Endodermal cell (in vitro differentiated cells): ENCODE measurements at places on chromosomes 2 and 18. TPM values are rescaled to one million over a fixed set of nuclear protein-coding genes. Genes with fewer than 3 reads are reported as not detected.

DNA sequence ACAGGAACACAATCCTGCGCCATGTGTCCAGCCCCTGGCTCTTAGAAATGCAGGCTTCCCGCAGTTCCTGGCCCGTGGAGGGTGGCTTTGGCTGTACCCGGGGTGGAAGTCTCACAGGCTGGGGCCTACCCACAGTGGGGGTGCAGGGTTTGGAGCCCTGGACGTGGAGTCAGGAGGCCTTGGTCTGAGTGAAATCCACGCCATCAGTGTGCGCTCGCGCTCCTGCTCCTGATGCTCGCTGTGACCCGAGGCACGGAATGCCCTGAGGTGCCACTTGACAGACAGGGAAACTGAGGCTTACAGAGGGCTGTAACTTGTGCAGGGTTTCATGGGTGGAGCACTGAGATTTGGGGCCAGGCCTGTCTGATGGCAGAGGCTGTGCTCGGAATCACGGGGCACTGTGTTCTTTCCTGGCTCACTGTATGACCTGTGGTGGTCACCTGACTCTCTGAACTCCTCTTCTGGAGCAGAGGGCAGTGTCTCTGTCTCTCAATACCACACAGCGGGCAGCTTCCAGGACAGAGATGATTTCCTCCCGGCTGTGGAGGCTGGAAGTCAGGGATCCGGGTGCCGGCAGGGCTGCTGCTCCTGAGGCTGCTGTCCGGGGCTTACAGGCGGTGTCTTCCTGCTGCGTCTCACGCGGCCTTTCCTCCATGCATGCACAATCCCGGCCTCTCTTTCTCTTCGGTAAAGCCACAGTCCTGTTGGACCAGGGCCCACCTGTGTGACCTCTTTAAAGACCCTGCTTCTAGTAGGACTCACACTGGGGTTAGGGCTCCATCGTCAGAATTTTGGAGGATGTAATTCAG lies 25.9 kb upstream of the ALLC start:
- no peak overlapping the region for H3K27ac ChIP-seq
- no peaks in the 10 kb centered on the region for H3K36me3 ChIP-seq
- H3K4me1 ChIP-seq: no peaks in the 10 kb centered on the region
- no peaks in the 10 kb centered on the region for H3K27me3 ChIP-seq

DNA sequence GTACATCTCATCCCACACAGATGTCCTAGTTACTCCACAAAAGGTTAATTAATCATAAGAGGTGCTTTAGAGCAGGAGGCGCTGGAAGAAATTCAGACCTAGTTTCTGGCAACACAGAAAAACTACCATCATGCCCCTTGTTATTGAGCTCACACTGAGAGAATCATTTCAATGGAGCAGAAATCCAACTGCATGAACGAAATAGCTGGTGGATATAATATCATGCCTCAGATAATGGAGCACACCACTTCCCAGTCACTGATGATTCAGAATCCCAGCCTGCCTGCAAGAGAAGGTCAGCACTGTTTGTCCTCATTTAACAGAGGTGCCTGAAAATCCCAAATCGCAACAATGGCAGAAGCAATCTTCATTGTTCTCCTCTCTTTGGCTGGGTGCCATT lies 125.8 kb upstream of the CREB1 start:
- no peak overlapping the region for H3K4me3 ChIP-seq
- no peaks in the 10 kb centered on the region for H3K4me1 ChIP-seq
- no peak for DNase-seq
- H3K27ac ChIP-seq: no peak overlapping the region
- H3K27me3 ChIP-seq: no peaks in the 10 kb centered on the region
- no peaks in the 10 kb centered on the region for H3K36me3 ChIP-seq

Gene CHPF
- 51.2 to 62.0 TPM (median 54.3 TPM) in 3 replicates for total RNA-seq

Gene SMIM21
- not detected in 3 replicates for total RNA-seq

Gene PSD4
- total RNA-seq: 4.0 and 5.2 TPM in 2 replicates

DNA sequence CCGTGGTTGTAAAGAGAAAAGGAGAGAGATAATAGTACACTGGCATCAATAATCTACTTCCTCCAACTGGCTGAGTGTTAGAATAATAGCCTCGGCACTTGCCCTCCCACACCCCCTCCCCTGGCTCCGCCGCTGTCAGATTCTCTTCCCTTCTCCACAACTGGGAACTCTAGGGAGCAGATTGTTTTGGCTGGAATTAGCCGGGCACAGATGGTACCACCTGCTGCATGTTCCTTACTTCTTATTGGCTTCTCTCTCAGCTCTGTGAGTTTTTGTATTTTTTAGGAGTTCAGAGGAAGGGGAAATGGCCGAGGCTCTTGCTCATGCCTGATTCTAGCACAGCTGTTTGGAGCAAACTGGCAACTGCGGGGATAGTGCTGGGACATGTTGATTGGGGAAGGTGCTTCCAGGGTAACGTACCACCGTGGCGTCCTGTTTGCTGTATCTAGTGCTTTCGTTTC lies 140.0 kb downstream of the ZEB2 start:
- H3K4me1 ChIP-seq: peaks cover 2% of the 10 kb centered on the region
- no peaks in the 10 kb centered on the region for H3K36me3 ChIP-seq
- H3K27ac ChIP-seq: no peak overlapping the region
- no peaks in the 10 kb centered on the region for H3K27me3 ChIP-seq

Gene OR6B2
- total RNA-seq: not detected in 2 replicates

DNA sequence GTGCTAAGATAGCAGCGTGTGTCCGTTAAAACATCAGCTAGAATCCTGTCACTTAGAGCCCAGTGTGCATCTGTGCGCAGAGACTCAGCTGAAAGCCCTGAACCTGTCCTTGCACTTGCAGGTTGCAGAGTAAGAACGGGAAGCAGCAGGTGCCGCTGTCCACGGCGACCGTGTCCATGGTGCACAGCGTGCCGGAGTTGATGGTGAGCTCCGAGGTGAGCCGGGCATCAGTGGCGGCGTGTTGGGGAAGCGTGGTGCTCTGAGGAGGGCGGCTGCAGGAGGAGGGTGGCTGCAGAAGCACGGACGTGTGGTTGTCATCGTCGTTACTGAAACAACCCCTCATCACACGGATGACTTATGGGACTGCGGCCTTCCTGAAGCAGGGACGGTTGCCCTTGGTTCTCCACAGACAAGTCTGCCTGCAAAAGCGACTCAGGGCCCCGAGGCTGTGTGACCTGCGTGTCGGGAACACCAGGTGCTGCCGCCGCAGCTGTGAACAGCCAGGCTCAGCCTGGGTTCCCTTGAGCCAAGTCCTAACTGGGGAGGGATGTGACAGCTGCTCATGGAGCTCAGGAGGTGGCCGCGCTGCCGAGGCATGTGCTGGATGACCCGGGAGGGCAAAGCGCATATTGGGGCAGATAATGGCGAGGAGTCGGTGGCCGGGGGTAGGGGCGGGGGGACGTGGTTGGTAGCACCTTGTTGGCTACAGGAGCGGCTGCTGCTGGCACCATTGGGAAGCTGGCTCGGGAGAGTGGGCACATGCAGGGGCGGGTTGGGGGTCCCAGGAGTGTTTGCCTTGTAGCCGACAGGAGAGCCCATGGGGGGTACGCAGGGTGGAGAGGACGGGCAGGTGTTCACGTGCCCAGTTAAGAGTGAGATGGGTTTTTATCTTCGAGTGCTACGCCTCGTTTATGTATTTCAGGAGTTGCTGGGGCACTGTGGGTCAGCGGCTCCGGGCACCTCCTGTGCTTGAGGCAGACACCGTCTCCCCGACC lies 16.6 kb downstream of the CTDP1 start:
- H3K27me3 ChIP-seq: no peaks in the 10 kb centered on the region
- H3K27ac ChIP-seq: no peak overlapping the region
- H3K4me1 ChIP-seq: no peaks in the 10 kb centered on the region
- peaks cover 42% of the 10 kb centered on the region for H3K36me3 ChIP-seq
- DNase-seq: no peak
- H3K4me3 ChIP-seq: no peak overlapping the region

GRCh38 chr2:16644221-16644925 lies 21.3 kb downstream of the CYRIA start:
- H3K36me3 ChIP-seq: no peaks in the 10 kb centered on the region
- no peaks in the 10 kb centered on the region for H3K4me1 ChIP-seq
- DNase-seq: no peak
- H3K27ac ChIP-seq: no peak overlapping the region
- H3K4me3 ChIP-seq: no peak overlapping the region

Gene AQP12B
- total RNA-seq: not detected in 2 replicates

Gene ACMSD
- total RNA-seq: not detected in 3 replicates

Gene TCF7L1
- total RNA-seq: 70.5 and 73.3 TPM in 2 replicates

DNA sequence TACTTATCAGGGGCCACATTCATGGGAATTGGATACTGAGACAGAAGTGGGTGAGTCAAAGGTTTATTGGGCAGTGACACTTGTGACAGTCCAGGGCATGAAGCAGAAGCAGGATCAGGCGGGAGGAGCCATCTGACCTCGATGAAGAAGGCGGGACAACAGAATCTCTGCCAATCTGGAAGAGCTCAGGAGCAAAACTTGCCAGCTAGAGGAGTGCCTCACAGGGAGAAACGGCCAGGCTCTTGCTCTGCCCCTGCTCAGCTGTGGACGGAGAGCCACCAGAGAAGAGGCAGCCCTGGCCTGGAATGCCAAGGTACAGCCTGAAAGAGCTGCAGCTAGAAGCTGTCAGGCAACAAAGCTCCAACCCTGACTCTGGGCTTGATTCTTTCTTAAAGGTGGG lies 16.9 kb downstream of the DAW1 start:
- no peaks in the 10 kb centered on the region for H3K4me1 ChIP-seq
- no peaks in the 10 kb centered on the region for H3K27me3 ChIP-seq
- H3K36me3 ChIP-seq: no peaks in the 10 kb centered on the region
- H3K27ac ChIP-seq: no peak overlapping the region

Gene SLC11A1
- total RNA-seq: 0.16 TPM in 1 of 2 replicates, not detected in the other

- H3K4me1 ChIP-seq: peaks cover 5% of the 10 kb centered on the region
- H3K27me3 ChIP-seq: no peaks in the 10 kb centered on the region
- H3K4me3 ChIP-seq: no peak overlapping the region
- H3K27ac ChIP-seq: no peak overlapping the region
- no peaks in the 10 kb centered on the region for H3K36me3 ChIP-seq
- DNase-seq: no peak
Observed at GRCh38 chr18:62847081-62847480, 131.7 kb downstream of the PHLPP1 start.

Gene RUFY4
- 0.35 TPM in 1 of 2 replicates, not detected in the other for total RNA-seq

- H3K4me1 ChIP-seq: no peaks in the 10 kb centered on the region
- H3K27me3 ChIP-seq: no peaks in the 10 kb centered on the region
- no peaks in the 10 kb centered on the region for H3K36me3 ChIP-seq
- H3K4me3 ChIP-seq: no peak overlapping the region
Observed at GRCh38 chr2:75276093-75277029, 77.0 kb upstream of the TACR1 start.

DNA sequence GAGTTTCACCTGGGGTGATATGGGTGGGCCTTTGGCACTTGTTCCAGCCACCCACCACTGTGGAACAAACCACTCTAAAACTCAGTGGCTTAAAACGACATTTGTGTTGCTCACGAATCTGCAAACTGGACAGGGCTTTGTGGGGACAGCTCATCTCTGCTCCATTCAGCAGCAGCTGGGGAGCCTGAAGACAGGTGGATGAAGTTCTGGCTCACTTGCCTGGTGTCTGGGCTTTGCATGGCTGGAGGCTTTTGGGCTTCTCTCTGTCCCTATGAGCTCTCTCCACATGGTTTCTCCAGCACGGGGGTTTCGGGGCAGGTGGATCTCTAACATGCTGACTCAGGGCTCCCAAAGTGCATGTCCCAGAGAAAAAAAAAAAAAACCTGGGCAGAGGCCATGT lies 93.0 kb upstream of the GLI2 start:
- no peak overlapping the region for H3K4me3 ChIP-seq
- no peaks in the 10 kb centered on the region for H3K27me3 ChIP-seq
- H3K36me3 ChIP-seq: no peaks in the 10 kb centered on the region
- peak; percentile 20 for DNase-seq

Gene ST6GAL2
- 15.6 to 20.7 TPM (median 17.9 TPM) in 3 replicates for total RNA-seq

DNA sequence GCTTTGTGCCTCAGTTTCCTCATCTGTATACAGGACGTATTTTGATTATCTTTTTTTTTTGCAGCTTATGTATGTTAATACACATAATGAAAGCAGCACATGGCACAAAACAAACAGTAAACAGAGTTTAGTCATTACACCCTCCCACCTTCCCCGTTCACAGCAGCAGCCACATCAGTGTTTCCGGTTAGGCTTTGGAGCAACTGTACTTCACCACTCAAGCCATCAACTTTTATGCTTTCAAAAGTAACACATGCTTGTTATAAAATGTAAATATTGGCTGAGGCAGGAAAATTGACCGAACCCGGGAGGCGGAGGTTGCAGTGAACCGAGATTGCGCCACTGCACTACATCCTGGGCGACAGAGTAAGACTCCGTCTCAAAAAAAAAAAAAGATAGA lies 117.3 kb downstream of the MTCL1 start:
- H3K27ac ChIP-seq: no peak overlapping the region
- H3K4me3 ChIP-seq: no peak overlapping the region
- DNase-seq: no peak
- H3K36me3 ChIP-seq: no peaks in the 10 kb centered on the region
- no peaks in the 10 kb centered on the region for H3K27me3 ChIP-seq

DNA sequence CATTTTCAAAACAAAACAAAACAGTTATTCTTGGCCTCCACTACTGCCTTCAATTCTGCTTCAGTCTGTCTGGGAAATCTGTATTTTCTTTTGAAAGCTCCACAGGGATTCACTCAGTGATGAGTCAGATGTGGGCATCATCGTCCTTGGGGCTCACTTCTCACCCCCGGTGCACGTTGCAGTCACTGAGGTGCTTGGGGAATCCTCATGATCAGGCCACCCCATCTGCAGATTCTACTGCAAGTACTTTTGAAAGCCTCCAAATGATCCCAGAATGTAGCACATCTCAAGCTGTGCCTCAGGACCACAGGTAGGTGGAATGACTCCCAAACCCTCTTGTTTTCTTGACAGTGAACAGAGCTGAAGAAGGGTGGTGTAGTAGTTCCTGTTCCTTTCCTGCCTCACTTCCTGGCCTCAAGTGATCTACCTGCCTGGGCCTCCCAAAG lies 34.3 kb downstream of the LPIN2 start:
- no peak overlapping the region for H3K27ac ChIP-seq
- H3K4me1 ChIP-seq: peaks cover 14% of the 10 kb centered on the region
- no peaks in the 10 kb centered on the region for H3K36me3 ChIP-seq

Gene LONRF2
- 0.36 and 0.40 TPM in 2 replicates for total RNA-seq

GRCh38 chr2:159998961-159999360 lies 63.5 kb downstream of the PLA2R1 start:
- H3K27me3 ChIP-seq: no peaks in the 10 kb centered on the region
- no peaks in the 10 kb centered on the region for H3K36me3 ChIP-seq
- no peak overlapping the region for H3K4me3 ChIP-seq
- DNase-seq: no peak
- no peak overlapping the region for H3K27ac ChIP-seq
- no peaks in the 10 kb centered on the region for H3K4me1 ChIP-seq

DNA sequence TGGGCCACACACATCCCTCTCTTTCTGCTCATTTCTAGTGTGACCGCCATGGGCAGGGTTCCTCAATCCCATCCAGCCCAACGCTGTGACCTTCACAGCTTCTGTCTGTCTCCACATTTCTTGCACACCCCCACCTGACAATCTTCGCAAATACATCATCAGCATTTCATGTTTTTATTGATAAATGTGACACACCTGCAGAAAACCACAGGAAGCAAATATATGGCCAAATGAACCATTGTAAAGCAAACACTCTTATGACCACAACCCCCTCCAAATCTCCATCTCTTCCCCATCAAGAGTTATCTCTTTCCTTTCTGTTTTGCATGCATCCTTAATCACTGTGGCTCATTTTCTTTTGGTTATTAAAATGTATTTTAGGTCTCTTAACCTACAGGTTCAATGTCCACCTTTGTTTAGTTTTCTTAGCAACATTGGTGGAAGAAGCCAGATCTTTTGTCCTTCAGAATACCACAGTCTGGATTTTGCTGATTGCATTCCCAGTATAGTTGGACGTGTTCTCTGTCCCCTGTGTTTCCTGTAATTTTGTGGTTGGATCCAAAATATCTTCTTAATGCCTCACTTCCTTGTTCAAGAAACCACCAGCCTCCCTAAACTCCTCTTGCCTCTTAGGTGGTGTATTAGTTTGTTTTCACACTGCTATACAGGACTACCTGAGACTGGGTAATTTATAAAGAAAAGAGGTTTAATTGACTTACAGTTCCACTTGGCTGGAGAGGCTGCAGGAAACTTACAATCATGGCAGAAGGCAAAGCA lies 9.8 kb upstream of the NCK2 start:
- H3K36me3 ChIP-seq: no peaks in the 10 kb centered on the region
- H3K4me1 ChIP-seq: no peaks in the 10 kb centered on the region
- H3K27ac ChIP-seq: no peak overlapping the region
- no peak for DNase-seq
